ENCODE measurements at places on chromosomes 5 and 9.

- H3K27me3 ChIP-seq: no peaks in the 10 kb centered on the region
- H3K4me3 ChIP-seq: no peak overlapping the region
- H3K27ac ChIP-seq: no peak overlapping the region
- no peaks in the 10 kb centered on the region for H3K4me1 ChIP-seq
- peak; percentile 22 for DNase-seq
These were observed 144.6 kb downstream of the CACNA1B start for GRCh38 chr9:138022121-138022741.

- no peak overlapping the region for H3K4me3 ChIP-seq
- no peak for DNase-seq
- no peaks in the 10 kb centered on the region for H3K36me3 ChIP-seq
- no peaks in the 10 kb centered on the region for H3K27me3 ChIP-seq
- no peak overlapping the region for H3K27ac ChIP-seq
These were observed 895.5 kb upstream of the DMAC1 start for GRCh38 chr9:8694983-8695588.

- no peak overlapping the region for H3K27ac ChIP-seq
- no peak overlapping the region for H3K4me3 ChIP-seq
- no peak for DNase-seq
- H3K27me3 ChIP-seq: no peaks in the 10 kb centered on the region
These were observed 117.2 kb upstream of the RGMB start for GRCh38 chr5:98656125-98656795.

DNA sequence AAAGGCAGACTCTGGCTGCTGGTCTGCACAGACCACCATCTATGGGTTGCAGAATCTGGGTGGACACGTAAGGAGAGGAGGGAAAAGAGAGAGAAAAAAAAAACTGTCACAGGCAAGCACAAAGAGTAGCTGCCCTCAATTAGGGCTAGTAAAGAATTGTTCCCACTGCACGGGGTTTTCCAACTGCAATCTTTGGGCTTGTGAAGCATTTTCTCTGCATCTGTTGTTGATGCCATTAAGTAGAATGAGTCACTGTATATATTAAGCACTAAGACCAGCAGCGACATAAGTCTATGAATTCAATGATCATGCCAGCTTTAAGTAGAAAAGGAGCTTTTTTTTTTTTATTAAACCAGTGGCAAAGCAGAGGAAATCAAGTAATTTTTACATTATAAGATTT lies 40.2 kb downstream of the MED10 start:
- DNase-seq: no peak
- H3K36me3 ChIP-seq: no peaks in the 10 kb centered on the region
- peaks cover 14% of the 10 kb centered on the region for H3K4me1 ChIP-seq
- no peak overlapping the region for H3K4me3 ChIP-seq
- no peaks in the 10 kb centered on the region for H3K27me3 ChIP-seq

- no peaks in the 10 kb centered on the region for H3K27me3 ChIP-seq
- H3K36me3 ChIP-seq: no peaks in the 10 kb centered on the region
- H3K4me3 ChIP-seq: no peak overlapping the region
- no peak for DNase-seq
These were observed 19.2 kb downstream of the SIL1 start for GRCh38 chr5:139178935-139179334.

DNA sequence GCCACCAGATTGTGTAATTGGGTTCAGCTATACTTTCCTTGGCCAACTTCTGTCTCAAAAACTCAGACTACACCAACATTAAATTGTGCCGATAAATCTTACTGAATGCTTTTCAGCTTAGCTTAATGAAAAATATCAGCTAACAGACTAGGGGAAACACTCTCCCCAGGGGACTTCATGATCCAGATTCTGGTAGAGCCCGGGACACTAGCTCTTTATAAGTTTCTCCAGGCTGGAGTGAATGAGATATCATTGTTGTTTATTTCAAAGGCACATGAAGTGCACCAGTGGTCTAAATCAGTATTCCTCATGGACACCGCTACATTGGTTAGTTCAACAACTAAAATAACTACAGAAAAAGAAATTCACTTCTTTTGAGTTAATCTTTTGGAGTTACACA lies 10.5 kb upstream of the LHFPL2 start:
- no peaks in the 10 kb centered on the region for H3K4me1 ChIP-seq
- H3K36me3 ChIP-seq: no peaks in the 10 kb centered on the region
- H3K27me3 ChIP-seq: no peaks in the 10 kb centered on the region
- no peak for DNase-seq
- no peak overlapping the region for H3K27ac ChIP-seq
- H3K4me3 ChIP-seq: no peak overlapping the region

Data from SK-N-SH (cell line).